Hepatocyte (in vitro differentiated cells): ENCODE measurements at places on chromosomes 7 and 10.

DNA sequence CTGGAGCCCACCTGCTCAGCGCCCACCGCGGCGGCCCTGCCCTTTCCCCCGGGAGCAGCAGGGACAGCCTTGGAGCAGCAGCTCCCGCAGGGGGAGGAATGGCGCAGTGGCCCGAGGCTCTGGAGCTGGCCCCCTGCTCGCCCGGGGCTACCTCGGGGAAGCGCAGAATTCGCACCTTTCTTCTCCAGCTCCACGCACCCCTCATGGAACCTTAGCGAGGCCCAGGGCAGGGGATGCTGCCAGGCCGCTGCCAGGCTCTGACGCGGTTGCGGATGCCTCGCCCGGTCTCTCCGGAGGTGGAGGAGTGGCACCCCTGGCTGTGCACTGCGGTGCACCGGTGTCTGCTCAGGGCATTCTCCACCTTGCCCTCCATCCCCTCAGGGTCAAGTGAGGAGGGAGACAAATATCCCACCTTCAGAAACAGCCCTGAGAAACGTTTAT is 84.9 kb upstream of the MKI67 start:
- DNase-seq: no peak
- no peak overlapping the region for H3K27ac ChIP-seq
- no peaks in the 10 kb centered on the region for H3K4me1 ChIP-seq
- H3K27me3 ChIP-seq: no peaks in the 10 kb centered on the region
- H3K36me3 ChIP-seq: no peaks in the 10 kb centered on the region

DNA sequence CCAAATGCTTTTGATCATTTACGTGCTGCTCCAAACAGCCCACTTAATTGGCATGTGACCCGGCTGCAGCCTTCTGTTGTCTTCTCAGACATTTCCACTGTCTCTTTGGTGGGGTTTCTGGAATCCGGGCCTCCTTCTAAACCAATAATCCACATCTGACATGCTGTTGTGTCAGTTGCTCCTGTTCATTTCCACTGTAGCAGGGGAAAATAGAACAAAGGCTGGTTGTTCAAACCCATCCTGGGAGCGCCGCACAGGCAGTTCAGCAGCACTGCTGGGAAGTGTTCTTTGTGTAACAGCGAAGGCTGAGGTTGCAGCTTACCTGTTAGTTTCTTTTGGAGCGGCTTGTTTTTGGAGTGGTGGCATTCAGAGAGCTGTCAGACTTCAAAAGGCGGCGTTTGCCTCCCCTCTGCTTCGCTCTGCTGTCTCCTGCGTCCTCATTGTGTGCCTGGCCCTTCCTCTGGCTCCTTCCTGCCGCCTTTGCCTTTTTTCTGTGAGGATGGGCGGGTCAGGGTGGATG is 149.4 kb downstream of the SNX10 start:
- no peaks in the 10 kb centered on the region for H3K27me3 ChIP-seq
- no peak overlapping the region for H3K27ac ChIP-seq
- H3K4me1 ChIP-seq: peaks cover 11% of the 10 kb centered on the region
- H3K36me3 ChIP-seq: no peaks in the 10 kb centered on the region

- H3K27me3 ChIP-seq: no peaks in the 10 kb centered on the region
- H3K4me3 ChIP-seq: peak overlapping the region; percentile 21
- peak overlapping the region; percentile 96 for H3K27ac ChIP-seq
- peaks cover 3% of the 10 kb centered on the region for H3K4me1 ChIP-seq
- peak; percentile 38 for DNase-seq
Observed at GRCh38 chr10:35194906-35195305, 68.3 kb downstream of the CREM start.

- H3K27me3 ChIP-seq: no peaks in the 10 kb centered on the region
- no peak for DNase-seq
- no peak overlapping the region for H3K27ac ChIP-seq
- H3K4me1 ChIP-seq: no peaks in the 10 kb centered on the region
- H3K4me3 ChIP-seq: no peak overlapping the region
- H3K36me3 ChIP-seq: no peaks in the 10 kb centered on the region
Observed at GRCh38 chr7:90430614-90431460, 27.6 kb downstream of the CLDN12 start.

DNA sequence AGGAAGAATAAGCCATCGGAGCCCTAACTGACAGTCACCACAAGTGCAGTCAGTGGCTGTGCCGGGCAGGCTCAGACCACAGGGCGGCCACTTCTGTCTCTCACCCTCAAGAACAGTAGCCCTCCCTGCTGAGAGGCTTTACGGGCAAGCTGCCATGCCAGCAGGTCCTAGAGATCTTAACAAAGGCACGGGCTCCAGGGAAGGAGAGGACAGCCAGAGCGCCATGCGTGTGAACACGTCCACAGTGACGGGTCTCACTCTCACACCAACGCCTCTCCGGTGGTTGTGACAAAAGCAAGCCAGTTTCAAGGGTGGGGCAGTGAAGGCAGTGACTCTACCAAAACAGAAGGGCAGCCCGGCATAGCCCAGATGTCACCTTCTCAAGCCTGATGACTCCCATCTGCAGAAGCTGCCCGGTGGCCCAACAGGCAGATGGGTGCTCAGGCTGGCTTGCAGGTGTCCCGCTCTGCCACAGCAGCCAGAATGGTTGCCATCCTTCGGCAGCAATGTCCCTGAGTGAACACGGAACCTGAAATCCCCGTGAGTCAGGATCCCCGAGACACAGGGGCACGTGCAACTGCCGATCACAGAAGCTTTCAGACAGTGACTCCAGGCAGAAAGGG is 102.0 kb downstream of the FAM53B start:
- DNase-seq: no peak
- H3K4me3 ChIP-seq: no peak overlapping the region
- H3K36me3 ChIP-seq: no peaks in the 10 kb centered on the region
- H3K4me1 ChIP-seq: peaks cover 24% of the 10 kb centered on the region
- no peak overlapping the region for H3K27ac ChIP-seq
- H3K27me3 ChIP-seq: no peaks in the 10 kb centered on the region

GRCh38 chr10:51629934-51630639 is 69.3 kb downstream of the CSTF2T start:
- H3K36me3 ChIP-seq: no peaks in the 10 kb centered on the region
- H3K27ac ChIP-seq: no peak overlapping the region
- no peak overlapping the region for H3K4me3 ChIP-seq

- peaks cover 26% of the 10 kb centered on the region for H3K27me3 ChIP-seq
- H3K36me3 ChIP-seq: no peaks in the 10 kb centered on the region
- H3K4me3 ChIP-seq: no peak overlapping the region
- DNase-seq: peak; percentile 13
- H3K4me1 ChIP-seq: peaks cover 11% of the 10 kb centered on the region
Observed at GRCh38 chr10:50988792-50989191, 85.5 kb upstream of the PRKG1 start.

DNA sequence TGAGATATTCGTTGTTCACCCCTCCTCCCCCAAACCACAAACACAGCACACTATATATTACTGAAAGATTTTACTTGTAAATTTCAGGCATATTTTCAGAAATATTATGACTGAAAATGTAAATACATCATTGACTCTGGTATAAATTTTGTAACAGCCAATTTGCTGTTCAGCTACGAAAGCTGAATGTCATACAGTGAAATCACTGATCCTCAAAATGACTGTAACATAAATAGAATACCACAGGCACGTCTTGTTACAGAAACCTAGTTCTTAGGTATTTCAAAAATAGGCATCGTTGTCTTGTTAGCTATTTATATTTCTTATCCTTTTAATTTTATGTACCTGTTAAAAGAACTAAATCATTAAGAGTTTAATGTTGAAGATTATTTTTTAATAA is 15.1 kb downstream of the TRUB1 start:
- H3K27ac ChIP-seq: no peak overlapping the region
- H3K4me1 ChIP-seq: no peaks in the 10 kb centered on the region
- no peaks in the 10 kb centered on the region for H3K27me3 ChIP-seq
- no peaks in the 10 kb centered on the region for H3K36me3 ChIP-seq

DNA sequence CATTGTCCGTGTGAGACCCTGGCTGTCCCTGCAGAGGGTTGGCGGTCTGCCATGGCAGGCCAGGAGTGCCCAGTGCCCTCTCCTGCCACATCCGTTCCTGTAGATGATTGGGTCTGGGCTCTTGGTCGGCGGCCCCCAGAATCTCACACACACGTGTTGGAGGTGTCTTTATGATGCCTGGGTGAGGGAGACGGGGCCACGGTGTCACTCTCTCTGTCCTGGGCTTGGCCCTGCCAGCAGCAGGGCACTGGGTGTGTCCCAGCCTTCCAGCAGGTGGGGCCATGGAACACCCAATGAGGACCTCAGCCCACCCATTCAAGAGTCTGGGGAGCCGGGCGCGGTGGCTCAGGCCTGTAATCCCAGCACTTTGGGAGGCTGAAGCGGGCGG is 30.2 kb downstream of the UNC5B start:
- no peak overlapping the region for H3K4me3 ChIP-seq
- H3K36me3 ChIP-seq: no peaks in the 10 kb centered on the region
- peaks cover 68% of the 10 kb centered on the region for H3K4me1 ChIP-seq
- H3K27ac ChIP-seq: peak overlapping the region; percentile 74
- no peaks in the 10 kb centered on the region for H3K27me3 ChIP-seq
- no peak for DNase-seq

GRCh38 chr10:79129361-79129997 is 60.7 kb downstream of the ZMIZ1 start:
- H3K4me1 ChIP-seq: peaks cover 51% of the 10 kb centered on the region
- H3K36me3 ChIP-seq: no peaks in the 10 kb centered on the region
- no peaks in the 10 kb centered on the region for H3K27me3 ChIP-seq
- no peak overlapping the region for H3K4me3 ChIP-seq
